ENCODE measurements at places on chromosomes 7 and 10. TPM values are rescaled to one million over a fixed set of nuclear protein-coding genes. Genes with fewer than 3 reads are reported as not detected.

CPN1 gene
- not detected for total RNA-seq

SLC16A12 gene
- total RNA-seq, result 38.8 TPM

MBL2 gene
- not detected for total RNA-seq

SEMA3A gene
- total RNA-seq, result 10.7 TPM

PDZD7 gene
- 1.6 TPM for total RNA-seq

DNA sequence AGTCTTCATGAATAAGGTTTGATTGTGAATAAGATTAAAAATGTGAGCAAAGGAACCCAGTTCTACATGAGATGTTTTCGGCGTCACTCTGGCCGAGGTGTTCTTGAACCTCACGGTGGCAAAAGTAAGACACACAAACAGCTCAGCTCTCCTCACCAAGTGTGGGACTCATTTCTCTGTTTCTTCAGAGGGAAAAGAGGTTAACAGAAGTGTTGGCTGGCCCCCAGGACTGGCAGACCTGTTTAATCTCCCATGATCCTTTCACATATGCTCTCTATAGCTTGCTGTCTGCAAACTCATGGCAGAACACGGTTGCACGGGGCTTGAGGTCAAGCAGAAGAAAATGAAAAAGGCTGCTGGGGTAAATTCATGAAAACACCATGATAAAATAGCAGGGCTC, 394.4 kb downstream of the CALN1 start:
- no peaks in the 10 kb centered on the region for H3K4me1 ChIP-seq
- no peaks in the 10 kb centered on the region for H3K27me3 ChIP-seq
- DNase-seq, result no peak
- H3K27ac ChIP-seq, result no peak overlapping the region
- H3K36me3 ChIP-seq, result no peaks in the 10 kb centered on the region

- DNase-seq, result no peak
- no peak overlapping the region for H3K4me3 ChIP-seq
- H3K27ac ChIP-seq, result no peak overlapping the region
- no peaks in the 10 kb centered on the region for H3K4me1 ChIP-seq
- H3K27me3 ChIP-seq, result no peaks in the 10 kb centered on the region
- no peaks in the 10 kb centered on the region for H3K36me3 ChIP-seq
Measured at GRCh38 chr10:104907521-104907920, 266.4 kb downstream of the SORCS3 start.

- peak; percentile 10 for DNase-seq
- H3K27me3 ChIP-seq, result no peaks in the 10 kb centered on the region
- H3K27ac ChIP-seq, result no peak overlapping the region
- H3K4me1 ChIP-seq, result no peaks in the 10 kb centered on the region
Measured at GRCh38 chr10:120988751-120989150, 137.6 kb downstream of the WDR11 start.

DNA sequence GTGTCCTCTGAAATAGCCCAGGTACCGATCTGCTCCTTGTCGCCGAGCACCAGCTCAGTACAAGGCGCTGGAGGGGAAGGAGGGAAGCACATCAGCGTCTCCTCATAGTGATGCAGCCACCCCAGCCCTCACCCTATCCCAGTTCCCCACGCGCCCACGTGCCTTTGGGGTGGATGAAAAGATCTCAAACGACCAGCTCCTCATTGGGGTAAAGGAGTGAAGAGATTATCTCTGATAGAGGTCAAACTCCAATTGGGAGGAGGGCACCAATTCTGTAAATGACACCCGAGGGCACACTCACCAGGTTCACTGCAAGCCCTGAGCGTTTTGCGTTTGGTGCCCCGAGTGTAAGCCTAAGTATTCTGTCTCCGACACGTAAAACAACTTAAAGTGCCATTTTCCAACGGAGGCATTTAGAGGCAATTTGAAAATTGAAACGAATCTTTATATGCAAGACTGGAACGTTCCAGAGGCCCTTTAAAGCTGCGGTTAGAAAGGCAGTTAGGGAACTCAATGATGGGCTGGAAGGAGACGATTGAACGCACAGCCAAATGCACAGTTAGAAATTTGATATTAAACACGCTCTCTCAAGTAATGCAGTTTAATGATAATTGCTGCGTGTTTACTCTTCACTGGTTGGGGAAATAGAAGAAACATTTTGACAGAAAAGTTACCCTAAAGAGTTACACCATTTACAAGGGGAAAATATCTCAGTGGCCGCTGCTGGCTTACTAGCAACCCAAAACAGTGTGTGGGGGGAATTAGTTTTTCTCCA, 8.9 kb upstream of the EMX2 start:
- peak overlapping the region; percentile 87 for H3K27ac ChIP-seq
- no peaks in the 10 kb centered on the region for H3K36me3 ChIP-seq
- H3K4me3 ChIP-seq, result peak overlapping the region; percentile 35
- peaks cover 49% of the 10 kb centered on the region for H3K27me3 ChIP-seq
- H3K4me1 ChIP-seq, result no peaks in the 10 kb centered on the region

DNA sequence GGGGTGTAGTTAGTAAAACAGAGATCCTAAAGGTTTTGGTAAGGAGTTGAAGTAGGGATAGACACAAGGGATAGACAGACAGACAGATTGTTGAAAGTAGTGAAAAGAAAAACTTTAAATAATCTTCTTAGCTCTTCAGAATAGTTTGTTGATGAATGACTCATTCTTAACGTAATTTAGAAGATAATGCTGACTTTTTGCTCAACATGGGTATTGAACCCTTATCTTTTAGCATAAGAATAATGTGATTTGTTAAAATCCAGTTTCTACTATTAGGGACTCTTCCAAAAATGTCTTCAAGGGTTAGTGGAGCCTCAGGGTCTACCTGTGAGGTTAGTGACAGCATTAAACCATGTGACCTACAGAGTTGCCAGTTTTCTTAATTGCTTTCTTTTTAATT, 411.2 kb downstream of the ETV1 start:
- no peak for DNase-seq
- H3K27me3 ChIP-seq, result no peaks in the 10 kb centered on the region
- H3K4me3 ChIP-seq, result no peak overlapping the region
- H3K36me3 ChIP-seq, result no peaks in the 10 kb centered on the region

DNA sequence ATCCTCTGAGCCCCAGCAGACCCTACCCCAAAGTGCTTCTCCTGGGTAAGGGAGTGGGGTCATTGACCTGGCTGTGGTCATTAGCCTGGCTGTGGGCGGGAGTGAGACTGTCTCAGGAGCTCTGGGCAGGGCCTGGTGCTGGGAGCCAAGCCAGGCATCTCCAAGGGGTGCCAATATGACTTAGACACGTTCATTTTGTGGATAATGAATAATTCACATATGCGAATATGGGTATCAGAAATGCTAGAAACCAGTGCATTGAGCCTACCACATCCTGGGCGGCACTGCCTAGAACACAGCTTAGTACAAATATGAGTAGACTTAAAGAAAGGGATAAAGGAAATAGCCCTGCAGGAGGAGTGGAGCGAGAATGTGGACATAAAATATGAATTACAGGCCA, 14.4 kb upstream of the SRRM3 start:
- no peak for DNase-seq
- H3K4me1 ChIP-seq, result no peaks in the 10 kb centered on the region
- H3K36me3 ChIP-seq, result no peaks in the 10 kb centered on the region

DNA sequence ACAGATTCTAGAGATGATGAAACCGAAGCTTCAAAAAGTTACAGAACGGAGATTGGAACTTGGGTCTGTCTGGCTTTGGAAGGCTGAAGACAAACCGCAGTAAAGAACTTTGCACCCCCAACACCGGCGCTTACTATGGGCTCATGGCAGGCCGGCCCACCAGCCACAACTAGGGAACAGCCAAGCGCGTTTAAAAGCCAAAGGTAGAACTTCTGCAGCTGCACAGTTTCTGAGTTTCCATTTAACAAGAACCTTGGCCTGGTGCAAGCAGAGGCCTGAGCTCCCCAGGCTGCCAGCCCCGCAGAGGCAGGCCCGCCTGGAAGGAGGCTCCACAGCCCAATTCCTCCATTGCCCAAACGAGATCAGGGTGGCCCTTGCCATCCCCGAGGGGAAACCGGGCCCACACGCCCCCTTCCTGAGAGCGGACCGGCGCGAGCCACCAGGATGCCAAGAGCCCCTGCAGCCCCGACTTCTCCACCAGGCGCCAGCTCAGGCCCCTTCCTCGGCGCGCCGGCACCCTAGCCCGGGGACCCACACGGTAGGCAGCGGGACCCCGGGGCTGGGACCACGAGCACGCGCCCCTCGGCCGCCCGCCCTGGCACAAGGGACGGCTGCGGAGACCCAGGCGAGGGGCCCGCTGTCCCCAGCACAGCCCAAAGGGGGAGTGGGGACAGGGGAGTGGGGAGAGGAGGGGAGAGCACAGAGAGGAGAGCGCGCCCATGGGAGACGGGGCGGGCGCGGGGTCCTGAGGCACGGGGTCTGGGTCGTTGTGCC, 566 bp downstream of the MAD1L1 start:
- H3K4me3 ChIP-seq, result peak overlapping the region; percentile 70
- no peak overlapping the region for H3K27ac ChIP-seq
- DNase-seq, result peak; percentile 38
- no peaks in the 10 kb centered on the region for H3K4me1 ChIP-seq
- no peaks in the 10 kb centered on the region for H3K27me3 ChIP-seq
- peaks cover 9% of the 10 kb centered on the region for H3K36me3 ChIP-seq

- no peak overlapping the region for H3K27ac ChIP-seq
- H3K4me1 ChIP-seq, result no peaks in the 10 kb centered on the region
- no peak overlapping the region for H3K4me3 ChIP-seq
- H3K27me3 ChIP-seq, result no peaks in the 10 kb centered on the region
Measured at GRCh38 chr7:8084836-8085235, 116.2 kb downstream of the GLCCI1 start.

DNA sequence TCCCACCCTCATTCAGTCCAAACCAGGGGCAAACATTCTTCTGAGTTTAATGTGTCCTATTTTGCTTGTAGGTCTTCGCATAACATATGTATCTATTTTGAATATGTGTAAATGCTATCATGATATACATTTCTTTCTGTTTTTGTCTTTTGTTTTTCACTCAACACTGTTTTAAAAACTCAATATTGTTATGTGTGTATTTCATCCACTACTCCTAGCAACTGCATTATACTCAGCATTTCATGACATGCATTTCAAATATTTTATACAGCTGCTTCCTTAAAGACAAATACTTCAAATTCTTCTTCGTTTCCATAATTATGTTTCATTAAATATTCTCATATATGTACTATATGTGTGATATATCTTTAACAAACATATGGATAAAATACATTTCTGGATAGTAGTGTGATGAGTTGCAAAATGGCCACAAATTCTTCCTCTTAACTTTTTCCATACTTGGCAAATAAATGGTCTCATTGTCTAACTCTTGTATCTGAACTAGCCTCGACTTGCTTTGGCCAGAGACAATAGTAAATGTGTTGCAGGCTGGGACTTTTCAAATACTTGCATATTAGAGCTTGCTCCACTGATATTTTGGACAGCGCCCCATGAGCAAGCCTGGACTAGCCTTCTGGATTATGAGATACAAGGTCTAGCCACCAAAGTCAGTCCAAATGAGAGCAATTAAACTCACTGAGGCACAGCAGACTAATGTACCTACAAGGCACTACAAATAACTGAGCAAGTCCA, 539.7 kb upstream of the KCND2 start:
- peak; percentile 10 for DNase-seq
- no peak overlapping the region for H3K4me3 ChIP-seq
- no peaks in the 10 kb centered on the region for H3K36me3 ChIP-seq
- no peaks in the 10 kb centered on the region for H3K4me1 ChIP-seq
- no peaks in the 10 kb centered on the region for H3K27me3 ChIP-seq
- no peak overlapping the region for H3K27ac ChIP-seq

Measured in kidney (tissue), 22 donors.